Brain (organoid and tissue), 16 donors: ENCODE measurements at places on chromosomes 1 and 21.

DNA sequence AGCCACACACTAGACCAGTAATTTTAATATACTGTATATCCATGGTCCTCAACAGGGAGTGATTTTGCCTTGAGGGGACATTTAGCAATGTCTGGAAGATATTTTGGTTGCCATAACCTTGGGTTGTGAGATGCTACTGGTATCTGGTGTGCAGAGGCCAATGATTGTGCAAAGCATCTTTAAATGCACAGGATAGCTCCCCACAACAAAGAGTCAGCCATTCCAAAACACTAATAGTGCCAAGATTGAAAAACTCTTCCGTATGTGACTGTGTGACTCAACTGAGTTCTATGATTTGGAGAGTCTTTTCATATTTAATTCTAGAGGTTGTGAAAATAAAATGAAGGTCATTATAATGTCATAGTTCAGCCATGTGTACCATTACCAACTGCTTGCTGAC, 141.4 kb upstream of the CACYBP start:
- DNase-seq, result no peak

GRCh38 chr1:43769350-43769908, 62.1 kb downstream of the ST3GAL3 start:
- DNase-seq, result no peak

- peak; percentile 54 for DNase-seq
Observed at GRCh38 chr1:243483071-243483771, 227.4 kb downstream of the SDCCAG8 start.

GRCh38 chr1:15246960-15247614, at the start of gene FHAD1:
Gene FHAD1 (plus strand): TSS chr1:15247223. CDS start chr1:15251785, 4,562 bp downstream.
- DNase-seq, result peak; percentile 84

DNA sequence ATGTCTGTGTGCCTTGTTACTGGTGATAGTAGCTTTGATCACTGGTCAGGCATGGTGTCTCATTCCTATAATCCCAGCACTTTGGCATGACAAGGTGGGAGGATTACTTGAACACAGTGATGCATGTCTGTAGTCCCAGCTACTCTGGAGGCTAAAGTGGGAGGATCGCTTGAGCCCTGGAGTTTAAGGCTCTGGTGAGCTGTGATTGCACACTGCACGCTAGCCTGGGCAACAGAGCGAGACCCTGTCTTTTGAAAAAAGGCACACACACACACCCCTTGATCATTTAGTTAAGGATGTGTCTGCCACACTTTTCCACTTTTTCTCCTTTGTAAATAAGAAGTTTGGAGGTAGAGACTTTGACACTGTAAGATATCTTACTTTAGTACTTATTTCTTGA, 15.1 kb downstream of the MIGA1 start:
- no peak for DNase-seq

GRCh38 chr1:88736633-88737248, 52.7 kb downstream of the PKN2 start:
- DNase-seq, result no peak

DNA sequence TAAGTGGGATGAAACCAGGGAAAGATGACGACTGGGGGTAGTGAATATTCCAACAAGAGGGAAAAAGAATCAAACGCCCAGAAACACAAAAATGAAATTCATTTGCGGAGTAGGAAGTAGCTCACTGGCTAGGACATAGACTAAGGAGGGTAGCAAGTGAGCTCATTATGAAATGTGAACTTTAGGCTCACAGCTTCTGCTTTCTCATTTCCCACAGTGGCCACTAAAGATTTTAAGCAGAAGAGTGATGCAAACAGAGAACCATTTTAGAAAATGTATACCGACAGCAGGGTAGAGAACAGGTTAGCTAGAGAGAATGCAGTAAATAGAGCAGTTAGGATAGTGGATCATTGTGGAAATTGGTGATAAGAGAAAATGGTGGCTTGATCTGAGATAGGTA, 3.5 kb downstream of the CD48 start:
- no peak for DNase-seq
